ENCODE measurements at places on chromosomes 3 and 15.

GRCh38 chr15:51621936-51622603 is 501 bp downstream of the DMXL2 start:
- no peak for DNase-seq

DNA sequence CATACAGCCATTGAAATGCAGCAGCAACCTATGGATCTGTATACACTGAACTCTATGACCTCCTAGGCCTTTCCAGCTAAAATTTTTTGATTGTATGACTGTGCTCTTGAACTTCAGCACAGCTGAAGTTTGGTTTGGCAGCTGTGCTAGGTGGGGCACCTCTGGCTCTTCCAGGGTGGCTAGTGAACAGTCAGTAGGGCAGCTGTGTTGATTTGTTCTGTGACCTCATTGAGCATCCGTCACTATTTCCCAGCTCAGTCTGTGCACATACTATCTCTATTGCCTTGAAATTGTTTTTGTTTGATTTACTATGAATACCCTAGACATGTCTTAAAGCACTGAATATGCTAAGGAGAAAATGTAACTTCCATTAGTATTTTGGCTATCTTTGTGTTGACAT is 363.2 kb upstream of the NAALADL2 start:
- no peak for DNase-seq

GRCh38 chr3:167575000-167575600 is 78.6 kb downstream of the WDR49 start:
- no peak for DNase-seq

DNA sequence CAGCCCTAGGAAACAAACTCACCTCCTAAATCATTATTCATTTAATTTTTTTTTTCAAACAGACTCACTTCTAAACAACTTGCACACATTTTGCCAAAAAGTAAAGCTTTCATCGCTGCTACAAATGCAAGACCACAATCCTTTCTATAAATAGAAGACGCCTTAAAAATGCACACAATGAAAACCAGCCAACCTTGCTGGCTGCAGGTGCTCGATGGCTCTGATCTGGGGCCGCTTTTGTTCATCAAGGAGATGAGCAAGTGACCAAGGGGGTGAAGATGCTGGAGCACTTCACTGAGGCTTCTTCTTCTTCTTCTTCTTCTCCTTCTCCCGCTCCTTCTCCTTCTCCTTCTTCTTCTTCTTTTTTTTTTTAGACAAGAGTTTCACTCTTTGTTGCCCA is 12.7 kb upstream of the SLC6A6 start:
- DNase-seq = no peak

- DNase-seq = no peak
Measured at GRCh38 chr3:85652360-85652759, 693.6 kb downstream of the CADM2 start.

- no peak for DNase-seq
Measured at GRCh38 chr3:76429581-76430177, 610.2 kb upstream of the ROBO2 start.

DNA sequence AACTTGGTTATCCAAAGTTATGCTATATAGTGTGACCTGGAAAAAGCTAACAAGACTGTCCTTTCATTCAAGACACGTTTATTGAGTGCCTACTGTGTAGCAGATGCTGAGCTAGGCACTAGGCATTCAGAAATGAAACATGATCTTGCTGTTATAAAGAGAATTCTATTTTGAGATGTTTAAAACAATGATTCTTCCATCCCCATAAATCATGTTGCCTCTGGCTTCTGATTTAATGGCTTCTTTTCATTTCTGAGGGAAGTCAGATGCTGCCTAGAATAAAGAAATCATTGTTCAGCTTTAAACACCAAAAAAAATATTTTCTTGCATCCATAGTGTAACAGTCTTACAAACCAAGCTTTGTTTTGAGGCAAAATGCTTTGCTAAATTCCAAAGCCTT is 620.9 kb upstream of the UBE2E2 start:
- DNase-seq = no peak

DNA sequence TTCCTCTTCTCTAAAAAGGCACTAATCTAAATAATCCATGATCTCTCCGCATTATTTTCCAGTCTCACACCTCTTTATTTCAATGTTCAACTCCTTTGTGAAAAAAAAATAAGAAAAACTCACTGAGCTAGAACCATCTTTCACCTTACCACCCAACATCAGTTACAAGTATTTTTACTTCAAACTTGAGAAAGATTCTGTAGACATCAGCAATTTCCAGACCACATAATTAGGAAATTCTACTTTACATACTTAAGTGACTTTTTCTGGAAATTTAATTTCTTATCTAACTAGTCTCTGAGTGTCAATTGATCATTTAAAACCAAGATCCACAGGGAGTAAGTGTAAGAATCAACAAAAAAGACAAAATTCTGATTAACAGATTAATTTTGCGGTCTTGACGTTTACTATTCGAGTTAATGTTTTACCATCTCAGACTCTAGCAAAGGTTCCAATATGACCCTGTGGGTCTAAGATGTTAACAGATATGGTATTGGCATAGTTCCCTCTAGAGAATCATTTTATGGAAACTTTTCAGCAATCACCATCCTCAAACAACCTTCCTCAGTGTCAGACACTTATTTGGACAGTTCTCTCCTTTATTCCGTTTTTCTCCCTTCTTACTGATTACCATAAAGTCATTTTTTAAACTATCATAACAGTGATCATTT is 5.1 kb downstream of the ATP13A3 start:
- DNase-seq = no peak

DNA sequence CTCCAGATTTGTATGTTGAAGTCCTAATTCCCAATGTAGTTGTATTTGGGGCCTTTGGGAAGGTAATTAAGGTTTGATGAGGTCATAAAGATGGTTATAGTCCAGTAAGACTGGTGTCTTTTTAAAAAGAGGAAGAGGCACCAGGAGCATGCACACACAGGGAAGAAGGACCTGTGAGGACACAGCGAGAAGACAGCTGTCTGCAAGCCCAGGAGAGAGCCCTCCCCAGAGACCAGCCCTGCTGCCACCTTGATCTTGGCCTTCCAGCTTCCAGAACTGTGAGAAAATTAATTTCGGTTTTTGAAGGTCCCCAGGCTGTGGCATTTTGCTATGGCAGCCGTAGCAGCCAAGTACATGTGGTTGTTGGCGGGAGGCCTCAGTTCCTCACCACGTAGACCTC is 32.8 kb upstream of the TSEN2 start:
- DNase-seq = no peak

GRCh38 chr15:54576298-54576935 is 598.2 kb downstream of the UNC13C start:
- DNase-seq = no peak

DNA sequence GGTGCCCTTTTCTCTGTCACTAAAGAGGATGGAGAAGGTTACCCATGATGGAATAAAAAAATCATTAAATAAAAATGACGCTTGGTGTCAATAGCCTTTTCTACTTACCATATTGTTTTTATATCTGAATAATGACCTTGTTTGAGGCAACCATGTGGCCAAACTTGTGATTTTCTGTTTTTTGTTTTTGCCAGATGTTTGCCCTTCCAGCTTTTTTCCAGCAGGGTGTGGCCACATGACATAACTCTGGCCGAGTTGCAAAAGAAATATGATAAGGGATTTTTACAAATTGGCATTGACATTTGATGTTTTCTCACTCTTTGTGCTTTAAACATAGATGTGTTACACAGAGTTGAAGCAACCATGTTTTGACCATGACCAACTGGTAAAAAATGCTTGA is 39.7 kb upstream of the EPHA3 start:
- no peak for DNase-seq

DNA sequence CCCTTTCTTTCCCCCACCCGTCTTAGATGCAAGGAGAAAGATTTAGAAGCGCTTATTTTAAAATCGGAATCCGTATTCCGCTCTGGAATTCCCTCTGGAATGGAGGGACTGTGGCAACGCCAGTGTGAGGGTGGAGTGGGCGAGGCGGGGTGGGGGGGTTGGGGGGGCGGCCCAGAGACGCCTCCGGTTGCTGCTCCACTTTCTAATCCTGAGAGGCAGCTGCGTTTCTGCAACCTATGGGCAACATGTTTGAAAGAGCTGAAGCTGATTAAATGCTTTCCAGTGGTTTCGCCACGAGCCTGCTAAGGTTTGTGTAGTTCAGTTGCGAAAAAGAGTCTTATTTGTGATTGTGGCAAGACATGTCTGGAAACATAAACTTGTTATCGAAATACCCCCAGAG is at the start of gene CCK:
CCK (minus strand) TSS at position 101 of the 400 bp plus-strand sequence. CDS start 2,555 bp downstream, outside the sequence.
- DNase-seq = no peak
